Lung microvascular endothelial cell (primary cell): ENCODE measurements at places on chromosomes 7 and 10.
A peak's percentile ranks its signal among the peaks of the same experiment; 100 is the strongest.

GRCh38 chr7:1555046-1555812 lies 776 bp downstream of the TMEM184A start:
- peak; percentile 54 for DNase-seq

- no peak for DNase-seq
These were observed 45.0 kb upstream of the IFRD1 start for GRCh38 chr7:112405286-112405685.

- DNase-seq: no peak
These were observed 160.5 kb downstream of the GFRA1 start for GRCh38 chr10:116112232-116113231.

DNA sequence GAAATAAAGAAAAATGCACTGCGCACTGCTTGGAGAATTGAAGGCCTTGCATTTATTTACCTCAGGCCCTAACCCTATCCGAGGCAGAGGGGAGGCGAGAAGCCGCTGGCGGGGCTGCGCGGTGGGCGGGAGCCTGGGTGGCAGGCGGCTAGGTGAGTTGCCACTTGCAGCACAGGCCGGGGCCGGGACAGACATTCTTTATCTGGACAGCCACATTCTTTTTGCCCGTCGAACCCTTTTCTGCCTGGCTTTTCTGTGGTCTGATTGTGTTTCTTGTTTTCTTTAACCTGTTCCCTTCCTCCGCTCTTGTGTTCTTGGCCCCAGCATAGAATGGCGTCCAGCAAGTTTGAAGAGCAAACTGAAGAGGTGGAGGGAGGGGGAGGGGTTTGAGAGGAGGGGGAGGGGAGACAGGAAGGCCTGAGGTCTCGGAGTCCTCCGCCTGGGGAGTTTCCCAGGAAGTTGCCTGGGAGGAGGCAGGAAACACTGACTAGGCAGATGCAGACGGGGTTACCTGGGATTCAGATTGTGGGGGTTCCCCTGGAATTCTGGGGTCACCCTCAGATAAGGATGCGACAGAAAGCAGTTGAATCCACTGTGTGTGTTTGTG lies 5.1 kb downstream of the SHH start:
- no peak for DNase-seq

GRCh38 chr7:70694434-70694970 lies 437.4 kb upstream of the GALNT17 start:
- DNase-seq: peak; percentile 11

DNA sequence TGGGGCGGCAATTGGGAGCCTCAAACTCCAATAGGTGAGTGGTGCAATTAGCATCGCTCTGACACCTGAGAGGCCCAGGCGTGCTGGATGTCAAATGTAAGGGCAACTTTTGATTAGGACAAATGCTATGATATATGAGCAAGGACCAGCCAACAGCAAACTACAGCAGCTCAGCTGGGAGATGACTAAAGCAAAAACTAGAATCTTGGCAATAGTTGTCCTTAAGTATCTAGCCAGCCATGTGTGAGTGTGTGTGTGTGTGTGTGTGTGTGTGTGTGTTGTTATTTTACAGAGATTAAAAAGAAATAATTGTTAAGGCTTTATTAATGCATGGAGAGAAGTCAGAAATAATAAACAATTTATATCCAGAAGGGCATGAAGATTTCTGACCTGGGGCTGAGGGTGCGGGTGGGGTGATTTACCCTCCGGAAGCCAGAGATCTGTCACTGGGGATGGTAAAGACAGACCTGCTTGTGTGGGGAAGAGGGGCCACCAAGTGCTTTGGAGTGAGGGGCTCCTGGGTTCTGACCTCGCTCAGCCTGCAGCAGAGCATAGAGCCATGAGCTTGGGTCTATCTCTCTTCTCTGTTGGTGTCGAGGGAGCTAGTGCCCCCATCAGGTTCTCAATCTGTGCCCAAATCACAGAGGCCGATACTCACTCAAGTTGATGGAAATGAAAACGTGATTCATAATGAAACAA lies 77.3 kb downstream of the EMX2 start:
- no peak for DNase-seq

- no peak for DNase-seq
These were observed 287.2 kb downstream of the PTPRN2 start for GRCh38 chr7:158300427-158300826.

- peak; percentile 22 for DNase-seq
These were observed 14.2 kb downstream of the UCMA start for GRCh38 chr10:13219685-13220670.

DNA sequence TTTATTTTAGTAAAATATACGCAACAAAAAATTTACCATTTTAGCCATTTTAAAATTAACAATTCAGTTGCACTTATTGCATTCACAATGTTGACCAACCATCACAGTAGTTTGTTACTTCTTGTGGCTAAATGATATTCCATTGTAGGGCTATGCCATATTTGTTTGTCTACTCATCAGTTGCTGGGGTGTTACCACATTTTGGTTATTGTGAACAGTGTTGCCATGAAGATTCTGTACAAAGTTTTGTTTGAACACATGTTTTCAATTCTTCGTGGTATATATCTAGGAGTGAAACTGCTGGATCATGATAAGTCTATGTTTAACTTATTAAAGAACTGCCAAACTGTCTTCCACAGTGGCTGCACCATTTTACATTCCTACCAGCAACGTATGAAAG lies 46.3 kb upstream of the ZNF365 start:
- no peak for DNase-seq

GRCh38 chr7:22549667-22550513 lies 49.9 kb upstream of the STEAP1B start:
- peak; percentile 34 for DNase-seq

- no peak for DNase-seq
These were observed 8.8 kb downstream of the CDK6 start for GRCh38 chr7:92827464-92828120.

DNA sequence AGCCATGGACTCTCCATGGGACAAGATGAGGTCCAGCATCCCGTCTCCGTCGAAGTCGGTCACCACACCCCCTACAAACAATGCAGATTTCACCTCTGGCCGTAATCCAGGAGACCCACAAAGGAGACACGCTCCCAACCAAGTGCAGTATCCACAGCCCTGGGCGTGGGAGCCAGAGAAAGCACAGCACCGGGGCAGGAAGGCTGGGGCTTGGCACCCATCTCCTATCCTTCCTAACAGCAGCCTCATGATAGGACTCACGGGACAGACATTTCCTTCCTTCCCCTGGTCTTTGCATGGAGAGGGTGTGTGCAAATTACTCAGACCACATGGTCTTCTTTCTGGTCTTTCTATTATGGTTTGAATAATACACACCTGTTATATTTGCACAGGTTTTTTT lies 46.3 kb downstream of the GOLGA7B start:
- peak; percentile 92 for DNase-seq

GRCh38 chr7:47796347-47796746 lies 151.9 kb downstream of the PKD1L1 start:
- no peak for DNase-seq

- peak; percentile 25 for DNase-seq
These were observed 214.2 kb downstream of the ANK3 start for GRCh38 chr10:60175441-60175971.
